NK-92 treated with Interleukin-12 subunit alpha and Interleukin-12 subunit beta, amount 100 ng/mL, for 24 hours (cell line): ENCODE measurements at places on chromosomes 12 and 14.

- no peak for DNase-seq
These were observed 86.2 kb downstream of the STON2 start for GRCh38 chr14:81313775-81314429.

DNA sequence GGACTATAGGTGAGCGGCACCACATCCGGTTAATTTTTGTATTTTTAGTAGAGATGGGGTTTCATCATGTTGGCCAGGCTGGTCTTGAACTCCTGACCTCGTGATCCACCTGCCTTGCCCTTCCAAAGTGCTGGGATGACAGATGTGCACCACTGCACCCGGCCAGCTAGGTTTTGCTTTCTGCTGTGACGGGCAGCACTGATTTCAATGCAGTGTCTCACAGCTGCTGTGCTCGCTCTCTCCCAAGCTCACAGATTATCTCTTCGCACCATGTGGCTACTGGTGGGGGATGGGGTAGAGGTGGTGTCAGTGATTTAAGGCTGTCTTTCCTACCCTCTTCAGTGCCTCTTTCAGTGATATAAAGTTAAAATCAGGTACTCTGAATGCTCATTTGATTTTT, 909.1 kb downstream of the TRHDE start:
- DNase-seq, result no peak

- DNase-seq, result no peak
These were observed 44.7 kb downstream of the RIN3 start for GRCh38 chr14:92558319-92558718.

GRCh38 chr14:60926002-60926401, 54.9 kb downstream of the TRMT5 start:
- DNase-seq, result no peak

DNA sequence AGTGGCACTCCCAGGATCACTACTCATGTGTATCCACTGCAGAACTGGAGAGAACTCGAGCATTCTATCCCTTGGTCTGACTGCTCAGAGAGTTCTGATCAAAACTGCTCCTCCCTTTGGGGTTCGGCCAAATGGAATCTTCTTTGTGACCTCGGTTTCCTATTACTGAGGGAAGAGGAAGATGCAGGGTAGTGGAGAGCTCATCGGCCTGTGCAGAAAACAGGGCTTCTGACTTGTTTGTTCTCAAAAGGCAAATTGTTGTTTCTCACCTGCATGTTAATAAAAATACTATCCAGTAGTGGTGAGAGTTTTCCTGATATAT, 17.1 kb upstream of the AKAP6 start:
- no peak for DNase-seq

- DNase-seq, result no peak
These were observed 47.3 kb upstream of the NCOR2 start for GRCh38 chr12:124614512-124615292.

- DNase-seq, result no peak
These were observed 767 bp upstream of the KCNMB4 start for GRCh38 chr12:70365398-70365647.

DNA sequence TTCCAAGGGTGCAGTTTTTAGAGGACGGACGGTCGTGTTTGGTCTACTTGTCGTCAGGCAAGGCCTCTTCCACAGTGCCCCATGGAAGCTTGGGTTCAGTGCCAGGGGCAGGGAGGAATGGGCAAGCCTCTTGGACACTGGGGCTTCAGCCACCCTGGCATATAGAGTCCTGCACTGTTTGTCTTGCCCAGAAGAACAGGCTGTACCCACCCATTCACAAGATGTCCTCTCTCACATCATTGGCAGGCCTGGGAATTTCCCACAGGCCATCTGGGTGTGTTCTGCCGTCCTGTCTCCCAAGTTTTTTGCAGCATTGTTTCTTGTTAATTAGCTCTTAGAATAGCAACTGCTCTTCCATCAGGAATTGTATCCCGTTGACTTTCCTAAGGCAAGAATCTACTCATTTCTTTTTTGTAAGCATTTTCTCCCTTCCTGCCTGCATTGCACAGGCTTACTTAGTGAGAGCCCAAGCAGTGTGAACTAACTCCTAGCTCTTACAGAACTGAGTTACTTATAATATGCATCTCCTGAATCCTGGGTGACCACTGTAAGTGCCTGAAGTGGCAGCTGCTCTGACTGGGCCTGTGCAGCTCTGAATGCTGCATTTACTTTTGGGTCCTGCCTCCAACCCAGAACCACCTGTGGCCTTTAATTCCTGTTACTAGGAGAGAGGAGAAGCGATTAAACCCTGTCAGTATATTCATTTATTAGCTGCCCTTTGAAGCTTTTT, 149.4 kb upstream of the HIF1A start:
- no peak for DNase-seq

GRCh38 chr12:1890810-1891209, 27.6 kb downstream of the CACNA2D4 start:
- no peak for DNase-seq

DNA sequence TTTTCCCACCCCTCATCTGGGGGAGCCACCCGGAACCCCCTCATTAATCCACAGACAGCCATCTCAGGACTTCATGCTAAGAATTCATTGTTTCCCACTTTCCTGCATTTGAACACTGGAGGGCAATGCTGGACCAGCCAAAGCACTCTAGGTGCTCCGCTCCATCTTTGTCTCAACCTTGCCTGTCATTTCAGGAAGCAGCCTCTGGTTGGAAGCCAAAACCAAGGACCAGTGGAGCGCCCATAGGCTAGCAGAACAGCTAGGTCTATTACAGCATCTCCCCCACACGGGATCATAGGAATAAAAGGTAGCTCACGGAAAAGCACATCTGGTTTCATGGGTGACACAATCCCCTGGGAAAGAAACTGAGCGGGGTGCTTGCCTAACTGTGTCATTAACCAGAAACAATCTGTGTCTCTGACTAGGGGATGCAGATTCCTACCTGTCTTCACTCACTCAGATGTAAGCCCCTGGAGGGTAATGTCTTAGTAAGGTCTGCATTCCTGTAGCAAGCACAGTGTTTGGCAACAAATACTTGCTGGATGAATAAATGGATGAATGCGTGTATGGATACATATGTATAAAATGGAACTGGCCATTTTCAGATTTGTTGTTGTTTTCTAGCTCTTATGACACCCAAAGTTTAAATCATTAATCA, 197.0 kb downstream of the DAD1 start:
- peak; percentile 34 for DNase-seq

- DNase-seq, result no peak
These were observed 146.4 kb upstream of the LMNTD1 start for GRCh38 chr12:25699454-25699853.

- DNase-seq, result no peak
These were observed 46.9 kb downstream of the CHGA start for GRCh38 chr14:92969871-92970270.

GRCh38 chr14:103130965-103131364, 7.7 kb downstream of the TNFAIP2 start:
- no peak for DNase-seq

DNA sequence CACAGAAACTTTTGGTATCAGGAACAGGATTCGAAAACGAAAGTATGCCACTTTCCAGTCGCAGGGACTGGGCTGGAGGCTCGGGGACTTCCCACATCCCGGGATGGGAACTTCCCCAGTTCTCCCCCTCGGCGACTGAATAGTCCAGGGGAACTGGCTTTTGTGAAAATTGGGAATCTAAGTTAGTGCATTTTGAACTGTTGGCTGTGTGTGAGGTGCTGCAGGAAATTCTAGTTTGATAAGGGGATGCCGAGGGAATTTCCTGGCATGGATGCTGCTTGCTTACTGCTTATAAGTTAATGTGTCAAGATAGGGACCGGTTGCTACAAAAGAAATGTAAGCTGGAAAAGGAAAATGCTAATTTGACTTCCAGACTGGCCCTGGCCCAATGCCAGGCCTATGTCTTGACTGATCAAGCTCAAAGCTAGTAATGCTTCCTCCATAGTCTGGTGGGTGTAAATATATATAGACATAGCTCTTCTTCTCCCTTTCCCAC, 73.4 kb upstream of the EIF5 start:
- DNase-seq, result no peak

GRCh38 chr14:80705241-80705980, 236.1 kb downstream of the CEP128 start:
- no peak for DNase-seq

GRCh38 chr14:87644689-87645088, 348.3 kb downstream of the GALC start:
- no peak for DNase-seq

DNA sequence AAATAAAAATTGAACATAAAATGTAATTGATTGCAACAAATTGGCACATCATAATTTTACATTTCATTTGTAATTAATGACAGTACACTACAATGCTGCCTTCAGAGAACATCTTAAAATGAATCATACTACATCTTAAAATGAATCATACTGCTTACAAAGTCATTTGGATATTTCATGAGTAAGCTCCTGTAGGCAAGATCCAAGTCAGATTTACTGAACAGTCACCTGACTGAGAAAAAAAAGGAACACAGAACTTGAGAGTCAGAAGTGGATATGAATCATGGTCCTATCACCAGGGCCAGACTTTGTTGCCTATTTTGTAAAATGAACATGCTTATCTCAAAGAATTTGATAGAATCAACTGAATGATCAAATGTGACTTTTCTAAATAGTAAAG, 32.7 kb upstream of the FBLN5 start:
- no peak for DNase-seq

DNA sequence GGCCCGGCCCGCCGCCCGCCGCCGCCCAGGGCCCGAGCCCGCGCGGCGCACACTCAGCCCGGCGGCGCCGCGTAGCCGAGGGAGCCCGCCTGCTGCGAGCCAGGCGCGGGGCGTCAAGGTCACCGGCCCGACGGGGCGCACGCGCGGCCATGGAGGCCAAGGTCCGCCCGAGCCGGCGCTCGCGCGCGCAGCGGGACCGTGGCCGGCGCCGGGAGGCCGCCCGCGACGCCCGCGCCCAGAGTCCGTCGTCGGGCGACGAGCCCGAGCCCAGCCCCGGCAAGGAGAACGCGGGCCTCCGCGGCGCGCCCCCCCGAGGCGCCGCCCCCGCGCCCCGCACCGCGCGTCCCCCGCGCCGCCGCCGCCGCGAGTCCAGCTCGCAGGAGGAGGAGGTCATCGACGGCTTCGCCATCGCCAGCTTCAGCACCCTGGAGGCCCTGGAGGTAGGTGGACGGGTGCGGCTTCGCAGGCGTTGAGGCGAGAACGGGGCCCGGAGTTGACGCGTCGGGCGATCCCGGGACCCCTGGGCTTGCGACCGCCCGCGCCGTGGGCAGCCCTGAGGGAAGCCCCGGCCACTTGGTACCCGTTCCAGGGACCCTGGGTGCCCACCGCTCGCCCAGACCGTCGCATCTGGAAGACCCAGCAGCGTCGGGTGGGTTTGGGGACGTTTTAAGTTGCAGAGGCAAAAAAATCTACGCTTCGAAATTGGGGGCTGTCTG, 629 bp downstream of the FBRSL1 start:
- DNase-seq, result no peak
